ENCODE measurements at places on chromosomes 7 and 10.
A peak's percentile ranks its signal among the peaks of the same experiment; 100 is the strongest.

DNA sequence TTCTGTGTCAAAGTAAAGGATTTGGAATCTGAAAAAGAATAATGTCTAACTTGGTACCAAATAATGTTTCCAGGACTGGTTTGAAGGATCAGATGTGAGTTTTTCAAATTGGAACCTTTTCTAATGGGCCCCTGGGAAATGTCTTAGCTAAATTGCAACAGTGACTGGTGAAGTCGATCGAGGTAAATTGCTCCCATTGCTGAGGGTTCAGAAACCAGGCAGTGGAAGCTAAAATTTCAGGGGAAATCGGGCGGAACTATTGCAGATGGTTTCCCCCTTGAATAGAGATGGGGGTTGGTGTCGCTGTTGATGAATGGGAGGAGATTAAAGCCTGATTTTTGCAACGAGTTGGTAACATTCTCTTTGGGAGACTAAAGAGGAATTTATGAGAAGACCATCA is 112.7 kb downstream of the SND1 start:
- DNase-seq, result no peak

DNA sequence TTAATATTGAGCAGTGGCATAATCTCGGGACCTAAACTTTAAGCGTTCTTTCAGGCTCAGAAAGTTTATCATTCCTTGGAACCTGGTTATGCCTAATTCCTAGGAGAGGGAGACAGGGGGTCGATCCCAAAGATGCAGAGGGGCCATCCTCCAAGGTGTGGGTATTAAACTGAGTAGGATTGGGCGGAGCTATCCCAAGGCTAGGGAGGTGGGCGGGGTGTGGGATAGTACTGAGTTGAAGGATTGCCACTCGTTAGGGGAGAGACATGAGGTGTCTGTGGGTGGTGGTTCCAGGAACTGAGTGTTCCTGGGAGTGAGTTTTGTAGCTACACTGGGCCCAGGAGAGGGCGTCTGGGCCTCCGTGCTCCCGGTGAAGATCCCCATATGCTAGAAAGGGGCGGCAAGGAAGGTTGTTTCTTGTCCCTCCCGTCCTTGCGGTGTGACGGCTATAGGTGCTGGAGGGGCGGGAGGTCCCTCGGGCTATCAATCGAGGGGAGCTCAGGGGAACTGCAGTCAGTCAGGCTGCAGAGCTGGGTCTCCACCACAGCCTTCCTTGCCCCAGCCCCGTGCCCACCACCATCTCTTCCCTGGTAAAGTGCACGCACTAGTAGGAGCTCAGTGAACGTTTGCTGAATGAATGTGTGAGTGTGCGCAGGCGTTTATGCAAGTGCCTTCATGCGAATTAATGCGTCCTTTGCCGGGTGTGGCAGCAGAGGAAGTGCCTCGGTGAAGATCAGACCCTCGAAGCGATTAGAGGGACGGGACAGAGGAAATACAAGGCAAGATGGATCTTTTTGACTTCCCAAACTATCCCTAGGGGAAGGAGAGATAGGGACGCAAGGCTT is 3.0 kb upstream of the HMX2 start:
- DNase-seq, result no peak

DNA sequence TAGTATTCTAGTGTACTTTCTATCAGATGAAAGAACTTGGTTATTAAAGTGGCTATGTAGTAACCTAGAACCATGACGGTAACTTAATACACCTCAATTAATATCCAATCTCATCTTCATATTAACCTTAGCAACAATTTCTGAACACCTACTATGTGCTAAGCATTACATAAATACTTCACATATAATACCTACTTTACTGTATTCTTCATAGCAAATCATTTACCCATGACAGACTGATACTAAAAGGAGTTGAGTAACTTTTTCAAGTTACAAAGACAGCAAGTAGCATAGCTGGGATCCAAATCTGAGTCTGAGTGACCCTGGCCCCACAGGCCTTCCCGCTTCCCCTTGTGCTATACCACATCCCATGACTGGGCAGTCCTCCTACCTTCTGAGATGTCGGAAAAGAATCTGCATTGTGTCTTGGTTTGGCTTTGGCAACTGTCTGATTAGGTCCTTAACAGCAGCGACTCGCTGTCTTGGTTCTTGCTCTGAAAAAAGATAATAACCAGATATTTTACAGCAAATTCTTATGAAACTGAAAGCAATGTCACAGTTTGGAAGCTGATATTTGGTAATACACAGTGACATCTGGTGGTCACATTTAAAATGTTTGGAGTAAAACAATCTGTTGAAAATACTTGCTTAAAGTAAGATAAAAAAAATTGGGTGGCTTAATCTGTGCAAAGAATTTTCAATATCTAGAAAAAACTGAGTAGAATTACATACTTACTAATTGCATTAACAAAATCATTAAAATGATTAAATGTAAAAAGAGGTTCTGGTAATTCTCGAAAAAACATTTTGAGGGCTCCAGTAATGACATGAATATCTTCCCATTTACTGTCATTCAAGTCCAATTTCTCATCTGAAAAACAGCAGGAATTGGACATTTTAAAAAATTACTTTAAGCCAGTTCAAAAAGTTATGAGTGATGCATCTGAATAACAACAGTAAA is 120.1 kb downstream of the ARHGAP12 start:
- DNase-seq, result no peak

DNA sequence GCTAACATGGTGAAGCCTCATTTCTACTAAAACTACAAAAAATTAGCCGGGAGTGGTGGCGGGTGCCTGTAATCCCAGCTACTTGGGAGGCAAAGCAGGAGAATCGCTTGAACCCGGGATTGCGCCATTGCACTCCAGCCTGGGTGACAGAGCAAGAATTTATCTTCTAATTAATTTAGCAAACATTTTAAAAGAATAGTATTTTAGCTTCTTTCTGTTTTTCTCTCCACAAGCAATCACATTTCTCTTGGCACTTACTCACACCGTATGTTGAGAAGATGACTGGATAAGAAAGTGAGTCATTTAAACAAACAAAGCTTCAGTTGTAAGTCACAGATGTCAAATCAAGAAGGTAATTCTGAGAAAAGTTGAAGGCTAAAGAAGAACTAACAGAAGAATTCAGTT is 264.0 kb downstream of the ARL4A start:
- peak; percentile 70 for DNase-seq

GRCh38 chr10:131979821-131980270 is 1.9 kb downstream of the BNIP3 start:
- no peak for DNase-seq

DNA sequence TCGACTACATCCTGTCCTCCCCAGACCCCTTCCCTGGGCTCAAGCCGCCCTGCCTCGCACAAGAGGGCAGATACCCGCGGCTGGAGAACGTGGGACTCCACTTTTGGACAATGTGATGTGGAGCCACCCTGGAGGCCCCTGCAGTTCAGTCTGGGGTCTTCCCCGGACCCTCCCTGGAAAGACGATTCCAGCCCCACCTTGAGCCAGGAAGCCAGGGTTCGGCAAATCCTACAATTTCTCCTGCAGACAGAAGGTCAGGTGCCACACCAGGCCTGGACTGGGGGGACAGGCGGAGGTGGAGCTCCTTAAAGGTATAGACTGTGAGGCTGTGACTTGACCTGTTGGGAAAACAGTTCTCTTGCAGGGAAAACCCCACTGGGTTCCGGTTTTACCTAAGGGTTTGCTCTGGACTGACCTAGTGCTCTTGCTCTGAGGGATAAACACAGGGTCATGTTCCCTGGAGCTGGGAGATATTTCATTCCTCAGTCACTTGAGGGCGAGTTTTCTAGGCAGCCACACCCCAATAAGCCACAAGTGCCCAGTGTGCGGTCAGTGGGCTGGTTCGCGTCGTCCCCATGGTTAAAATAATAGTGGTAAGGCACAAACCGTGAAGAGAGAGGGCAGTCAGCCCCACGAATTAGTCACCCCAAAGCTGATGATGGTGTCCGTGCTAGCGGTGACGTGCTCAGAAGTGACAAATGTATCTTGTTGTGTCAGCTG is 1.6 kb downstream of the FOXL3 start:
- DNase-seq, result no peak

- DNase-seq, result no peak
Measured at GRCh38 chr7:24018331-24018730, 265.7 kb upstream of the NPY start.

DNA sequence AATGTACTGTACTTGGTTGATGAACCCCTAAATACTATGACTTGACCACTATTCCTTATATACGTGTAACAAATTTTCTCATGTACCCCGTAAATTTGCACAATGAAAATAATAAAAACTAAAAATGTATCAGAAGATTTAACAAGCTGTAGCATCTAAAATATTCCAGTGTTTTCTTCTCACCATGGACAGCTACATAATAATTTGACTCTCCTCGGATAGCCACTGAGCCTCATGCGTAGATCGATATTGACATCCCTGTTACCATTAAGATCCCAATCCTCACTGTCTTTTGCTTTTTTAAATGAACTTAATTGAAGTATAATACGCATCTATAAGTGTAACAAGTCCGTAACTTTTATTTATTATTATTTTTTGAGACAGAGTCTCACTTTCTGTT is 179.7 kb upstream of the C7orf33 start:
- DNase-seq, result no peak

- no peak for DNase-seq
Measured at GRCh38 chr7:54397836-54398612, 144.2 kb upstream of the VSTM2A start.

DNA sequence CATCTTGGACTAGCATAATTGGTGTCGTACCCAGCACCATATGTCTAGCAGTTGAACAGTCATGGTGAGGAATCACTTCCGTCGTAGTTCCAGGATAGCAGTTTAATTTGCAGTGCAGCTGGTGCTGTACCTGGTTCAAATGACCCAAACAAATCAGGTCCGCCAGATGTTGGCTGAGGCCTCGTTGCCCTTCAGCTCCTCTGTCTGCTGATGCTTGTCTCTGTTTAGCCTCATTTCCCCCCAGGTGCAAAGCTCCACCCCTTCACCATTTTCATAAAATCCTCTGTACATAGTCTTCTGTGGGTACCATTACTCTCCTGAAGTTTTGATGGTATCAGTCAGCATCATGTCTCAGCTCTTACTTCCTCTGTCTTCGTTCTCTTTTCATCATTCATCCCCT is 35.1 kb downstream of the UMAD1 start:
- DNase-seq, result no peak

DNA sequence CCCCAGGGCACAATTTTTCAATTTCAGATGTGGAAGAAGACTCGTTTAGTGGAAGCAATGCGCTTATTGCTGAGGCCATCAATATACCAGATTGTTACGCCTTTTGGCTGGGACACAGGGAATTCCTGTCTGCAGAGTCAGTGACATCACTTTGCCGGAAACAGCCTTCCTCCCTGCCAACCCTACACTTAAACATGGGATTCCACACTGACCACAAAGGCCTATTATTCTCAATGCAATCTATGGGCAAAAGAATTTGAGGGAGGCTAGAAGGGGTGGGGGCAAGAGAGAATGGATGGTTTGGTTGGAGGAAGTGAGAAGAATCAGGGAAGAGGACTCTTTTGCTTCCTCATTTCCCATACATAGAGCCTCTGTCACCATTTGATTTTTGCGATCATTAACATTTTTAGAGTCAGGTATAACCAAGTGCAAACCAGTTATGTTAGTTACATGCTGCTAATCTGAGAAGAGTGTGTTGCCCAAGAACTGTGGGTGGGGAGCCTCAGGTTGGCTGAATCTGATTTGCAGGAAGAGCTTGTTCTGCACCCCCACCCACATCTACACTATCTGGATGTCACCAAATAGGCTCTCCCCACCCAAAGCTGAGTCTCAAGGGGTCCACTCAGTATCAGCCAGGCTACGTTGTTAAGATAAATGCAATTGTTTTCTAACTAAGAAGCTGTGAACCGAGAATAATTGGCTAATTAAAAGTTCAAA is 58.2 kb downstream of the ENTPD1 start:
- peak; percentile 47 for DNase-seq

- no peak for DNase-seq
Measured at GRCh38 chr7:154859747-154860620, 142.9 kb downstream of the PAXIP1 start.

DNA sequence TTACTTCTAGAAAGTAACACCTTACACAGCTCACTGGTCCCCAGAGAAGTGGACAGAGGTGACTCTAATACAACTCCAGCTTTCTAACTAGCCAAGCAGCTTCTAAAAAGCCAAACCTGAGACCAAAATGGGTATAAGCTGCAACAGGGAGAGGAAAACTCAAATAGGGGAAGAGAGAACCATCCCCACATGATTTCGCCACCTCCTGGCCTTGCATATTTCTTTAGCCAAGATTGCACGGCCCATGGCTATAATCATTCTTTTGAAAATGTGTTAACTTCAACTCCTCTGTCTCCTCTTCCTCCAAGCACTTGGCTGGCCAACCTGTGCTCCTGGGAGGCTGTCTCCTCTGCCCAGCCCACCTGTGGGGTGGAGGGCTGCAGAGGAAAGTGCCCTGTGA is 28.7 kb downstream of the NUP42 start:
- no peak for DNase-seq

- DNase-seq, result no peak
Measured at GRCh38 chr10:89367529-89367928, 10.3 kb upstream of the IFIT1B start.

DNA sequence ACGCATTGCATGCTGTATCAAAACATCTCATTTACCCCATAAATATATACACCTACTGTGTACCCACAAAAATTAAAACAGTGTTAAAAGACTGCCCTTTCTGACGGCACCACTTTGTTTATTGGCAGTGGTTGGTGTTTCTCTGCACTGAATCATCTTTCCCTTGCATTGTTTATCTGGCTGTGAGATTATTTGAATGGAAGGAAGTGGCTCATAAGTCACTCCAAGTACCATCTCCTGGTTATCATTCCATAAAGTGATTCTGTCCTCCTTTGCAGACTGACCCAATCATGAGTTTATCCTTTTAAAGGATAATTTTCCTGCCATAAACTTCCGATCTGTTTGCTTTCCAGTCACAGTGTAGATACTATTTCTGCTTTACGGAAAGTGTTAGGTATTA is 183.8 kb downstream of the CAMK1D start:
- DNase-seq, result no peak

- DNase-seq, result peak; percentile 73
Measured at GRCh38 chr10:71840177-71840957, 10.7 kb downstream of the PSAP start.

DNA sequence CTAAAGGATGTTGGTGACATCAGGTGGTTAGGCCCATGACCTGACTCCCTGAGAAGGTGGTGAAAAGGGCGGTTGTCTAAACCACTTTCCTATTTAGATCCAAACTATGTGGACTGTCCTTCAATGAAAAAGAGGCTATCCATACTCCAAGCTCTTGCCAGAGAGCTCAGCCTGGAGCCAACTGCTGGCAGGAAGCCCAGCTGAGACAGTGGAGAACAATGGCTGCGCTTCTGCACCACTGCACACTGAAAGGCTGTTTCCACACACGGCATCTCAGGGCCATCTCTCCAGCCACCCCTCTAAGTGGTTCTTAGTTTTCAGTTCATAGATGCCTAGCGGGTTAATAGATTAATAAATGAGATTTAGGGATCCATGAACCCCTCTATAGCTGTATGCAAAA is 488.8 kb upstream of the ZMIZ1 start:
- no peak for DNase-seq

DNA sequence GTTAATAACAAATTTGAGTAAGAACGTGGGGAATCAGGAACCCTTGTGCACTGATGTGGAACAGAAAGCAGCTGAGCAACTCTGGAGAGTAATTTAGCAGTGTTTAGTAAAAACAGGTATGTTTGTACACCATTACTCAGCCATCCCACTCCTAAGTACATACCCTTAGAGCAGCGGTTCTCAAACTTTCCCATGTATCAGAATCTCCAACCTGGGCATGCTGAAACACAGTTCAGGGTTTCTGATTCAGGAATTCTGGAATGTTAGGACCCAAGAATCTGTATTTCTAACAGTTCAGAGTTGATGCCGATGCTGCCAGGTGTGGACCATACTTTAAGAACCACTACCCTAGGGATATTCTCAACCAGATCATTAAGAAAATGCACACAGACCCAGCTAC is 5.1 kb downstream of the SGMS1 start:
- DNase-seq, result no peak

Measured in HS-5 (cell line).